ENCODE measurements at places on chromosomes 5 and 9. TPM values are rescaled to one million over a fixed set of nuclear protein-coding genes. Genes with fewer than 3 reads are reported as not detected.

DNA sequence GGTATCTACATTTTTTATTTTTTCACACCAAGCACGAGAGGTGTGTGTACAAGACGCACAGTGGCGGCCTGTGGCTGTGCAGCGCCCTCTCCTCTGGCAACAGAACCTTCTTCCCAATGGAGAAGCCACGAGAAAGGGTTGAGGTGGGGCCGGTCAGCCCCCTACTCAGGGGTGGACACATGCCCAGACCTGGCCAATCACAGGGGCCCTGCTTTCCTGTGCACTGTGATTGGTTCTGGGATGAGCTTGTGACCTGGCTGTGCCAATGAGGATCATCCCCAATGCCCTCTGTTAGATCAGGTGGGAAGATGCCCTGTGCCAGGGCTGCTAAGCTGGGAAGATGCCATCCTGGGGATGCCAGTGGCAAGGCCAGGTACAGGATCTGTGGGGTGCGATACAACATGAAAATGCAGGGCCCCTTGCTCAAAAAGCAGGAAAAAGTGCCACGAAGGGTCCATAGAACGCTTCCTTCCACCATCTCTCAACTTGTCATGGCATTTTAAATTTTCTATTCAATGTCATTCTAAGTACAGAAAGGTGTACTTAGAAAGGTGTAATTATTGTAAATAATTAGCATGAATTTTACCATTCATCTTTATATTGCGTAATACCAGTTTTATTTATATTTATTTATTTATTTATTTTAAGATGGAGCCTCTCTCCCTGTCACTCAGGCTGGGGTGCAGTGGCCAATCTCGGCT, 15.4 kb downstream of the IER5L start:
- no peak overlapping the region for H3K27ac ChIP-seq
- DNase-seq = no peak
- no peak overlapping the region for H3K4me3 ChIP-seq
- H3K36me3 ChIP-seq = no peaks in the 10 kb centered on the region
- peaks cover 18% of the 10 kb centered on the region for H3K4me1 ChIP-seq

DNA sequence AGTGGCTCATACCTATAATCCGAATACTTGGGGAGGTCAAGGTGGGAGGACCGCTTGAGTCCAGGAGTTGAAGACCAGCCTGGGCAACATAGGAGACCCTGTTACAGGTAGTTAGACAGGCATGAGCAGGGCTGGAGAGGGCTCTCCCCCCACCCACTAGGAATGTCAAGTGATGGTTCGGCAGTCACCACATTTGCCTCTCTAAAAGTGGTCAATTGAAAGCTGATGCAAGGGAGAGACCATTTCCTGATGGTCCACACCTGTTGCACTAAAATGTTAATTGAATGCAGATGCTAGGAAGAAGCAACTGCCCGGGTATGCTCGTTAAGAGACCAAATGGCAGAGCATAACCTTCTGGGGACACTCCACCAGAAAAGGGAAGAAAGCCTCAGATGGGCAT, 82.7 kb downstream of the SFXN1 start:
- no peak overlapping the region for H3K4me3 ChIP-seq
- no peaks in the 10 kb centered on the region for H3K36me3 ChIP-seq
- H3K27me3 ChIP-seq = no peaks in the 10 kb centered on the region
- H3K27ac ChIP-seq = no peak overlapping the region

- peaks cover 9% of the 10 kb centered on the region for H3K4me1 ChIP-seq
- H3K36me3 ChIP-seq = no peaks in the 10 kb centered on the region
- no peak for DNase-seq
- no peaks in the 10 kb centered on the region for H3K27me3 ChIP-seq
- H3K27ac ChIP-seq = no peak overlapping the region
Measured at GRCh38 chr5:178429156-178429468, 161.1 kb downstream of the COL23A1 start.

GRCh38 chr9:72382405-72382804, 17.4 kb upstream of the ZFAND5 start:
- H3K27me3 ChIP-seq = no peaks in the 10 kb centered on the region
- DNase-seq = no peak
- no peak overlapping the region for H3K4me3 ChIP-seq
- no peaks in the 10 kb centered on the region for H3K36me3 ChIP-seq
- no peaks in the 10 kb centered on the region for H3K4me1 ChIP-seq
- no peak overlapping the region for H3K27ac ChIP-seq

GRCh38 chr9:3348169-3348568, 177.6 kb downstream of the RFX3 start:
- no peaks in the 10 kb centered on the region for H3K4me1 ChIP-seq
- no peak overlapping the region for H3K27ac ChIP-seq
- no peaks in the 10 kb centered on the region for H3K36me3 ChIP-seq
- H3K4me3 ChIP-seq = no peak overlapping the region
- no peaks in the 10 kb centered on the region for H3K27me3 ChIP-seq
- DNase-seq = no peak

DNA sequence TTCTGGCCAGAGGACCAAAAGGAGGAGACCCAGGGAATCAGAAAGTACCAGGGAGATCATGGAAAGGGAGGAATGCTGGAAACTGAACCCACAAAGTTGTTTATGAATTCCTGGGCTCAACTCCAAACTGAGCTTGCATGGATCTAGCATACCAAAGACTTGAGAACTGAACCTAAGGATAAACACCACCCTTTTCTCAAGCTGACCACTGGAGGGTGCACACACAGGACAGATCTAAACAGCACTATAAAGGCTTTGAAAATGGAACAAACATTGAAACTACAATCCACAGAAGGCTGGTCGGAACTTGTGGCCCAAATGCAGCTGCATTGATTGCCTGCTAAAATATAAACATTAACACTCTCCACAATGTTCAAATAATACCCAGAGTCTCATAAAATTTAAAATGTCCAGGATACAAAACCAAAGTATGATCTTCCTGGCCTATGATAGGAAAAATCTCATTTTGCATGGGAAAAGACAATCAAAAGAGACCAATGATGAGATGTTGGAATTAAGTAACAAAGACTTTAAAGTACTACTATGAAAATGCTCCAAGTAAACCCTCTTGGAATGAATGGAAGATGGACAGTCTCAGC, 15.6 kb upstream of the IRF1 start:
- H3K27ac ChIP-seq = no peak overlapping the region
- no peaks in the 10 kb centered on the region for H3K27me3 ChIP-seq
- H3K4me1 ChIP-seq = peaks cover 34% of the 10 kb centered on the region
- no peak for DNase-seq
- H3K4me3 ChIP-seq = no peak overlapping the region

GRCh38 chr9:71944754-71945375, 33.4 kb downstream of the C9orf85 start:
- H3K4me1 ChIP-seq = no peaks in the 10 kb centered on the region
- no peak overlapping the region for H3K27ac ChIP-seq
- H3K27me3 ChIP-seq = no peaks in the 10 kb centered on the region

DNA sequence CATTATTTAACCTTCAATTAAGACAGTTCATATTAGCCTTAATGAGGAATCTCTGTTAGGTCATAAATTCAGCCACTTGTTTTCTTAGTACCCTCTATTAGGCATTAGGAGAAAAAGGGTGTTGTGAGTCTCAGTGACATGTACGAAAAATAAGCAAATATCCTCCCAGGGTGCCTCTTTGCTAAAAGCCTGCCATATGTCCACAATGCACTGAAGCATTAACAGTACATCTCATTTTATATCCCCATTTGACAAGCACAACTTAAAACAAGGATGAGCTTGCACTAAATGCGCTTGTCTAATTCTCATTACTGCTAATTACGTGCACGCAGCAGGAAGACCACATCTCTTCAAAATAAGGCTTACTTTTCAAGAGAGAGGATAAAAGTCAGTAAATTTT, 48.4 kb upstream of the SRFBP1 start:
- DNase-seq = no peak
- H3K27ac ChIP-seq = no peak overlapping the region
- H3K4me1 ChIP-seq = no peaks in the 10 kb centered on the region
- no peaks in the 10 kb centered on the region for H3K27me3 ChIP-seq
- no peaks in the 10 kb centered on the region for H3K36me3 ChIP-seq

GRCh38 chr5:10707198-10708142, 53.6 kb downstream of the DAP start:
- H3K36me3 ChIP-seq = peaks cover 6% of the 10 kb centered on the region
- no peaks in the 10 kb centered on the region for H3K27me3 ChIP-seq
- H3K4me3 ChIP-seq = no peak overlapping the region
- no peak overlapping the region for H3K27ac ChIP-seq
- DNase-seq = no peak

BRD3 gene
- 35.5 TPM for total RNA-seq

HAVCR2 gene
- total RNA-seq = 33.8 TPM

ARL15 gene
- total RNA-seq = 30.8 TPM

STPG3 gene
- 0.38 TPM for total RNA-seq

AGXT2 gene
- not detected for total RNA-seq

GRIA1 gene
- 10.3 TPM for total RNA-seq

Data from lower lobe of right lung (tissue), 2 donors.